ENCODE measurements at places on chromosomes 4 and X. TPM values are rescaled to one million over a fixed set of nuclear protein-coding genes. Genes with fewer than 3 reads are reported as not detected.

UGT2B15 gene
- not detected for total RNA-seq

SGMS2 gene
- 197 TPM for total RNA-seq

FAM193A gene
- 13.5 TPM for total RNA-seq

ATRX gene
- total RNA-seq = 65.3 TPM

STK32B gene
- total RNA-seq = 3.2 TPM

ADAMTS3 gene
- total RNA-seq = 3.8 TPM

HMGB3 gene
- 3.9 TPM for total RNA-seq

ZNF280C gene
- total RNA-seq = 2.6 TPM

ARMCX5 gene
- 16.4 TPM for total RNA-seq

JAKMIP1 gene
- total RNA-seq = not detected

NEIL3 gene
- 0.89 TPM for total RNA-seq

GPRASP1 gene
- 4.6 TPM for total RNA-seq

CYLC1 gene
- not detected for total RNA-seq

GPR143 gene
- not detected for total RNA-seq

AKAP14 gene
- total RNA-seq = not detected

AFAP1 gene
- total RNA-seq = 134 TPM

UGT2B17 gene
- total RNA-seq = not detected

PCSK1N gene
- 10.7 TPM for total RNA-seq

CLDN34 gene
- not detected for total RNA-seq

TSPAN7 gene
- total RNA-seq = 0.39 TPM

EMCN gene
- total RNA-seq = 3.6 TPM

SPANXN4 gene
- not detected for total RNA-seq

CT83 gene
- not detected for total RNA-seq

SORCS2 gene
- 0.33 TPM for total RNA-seq

SLC10A6 gene
- 0.20 TPM for total RNA-seq

CCNA2 gene
- total RNA-seq = 5.1 TPM

SPACA5 gene
- total RNA-seq = not detected

CT45A5 gene
- not detected for total RNA-seq

SH3D19 gene
- 20.3 TPM for total RNA-seq

PAGE1 gene
- total RNA-seq = not detected

LEF1 gene
- not detected for total RNA-seq

GNRHR gene
- not detected for total RNA-seq

FGB gene
- total RNA-seq = not detected

PDE5A gene
- 90.4 TPM for total RNA-seq

XAGE1B gene
- total RNA-seq = not detected

PPP1R2C gene
- total RNA-seq = not detected

TCEANC gene
- 2.7 TPM for total RNA-seq

CT45A9 gene
- not detected for total RNA-seq

Data from smooth muscle cell of the pulmonary artery (primary cell).